ENCODE measurements at places on chromosomes 12 and 14.

DNA sequence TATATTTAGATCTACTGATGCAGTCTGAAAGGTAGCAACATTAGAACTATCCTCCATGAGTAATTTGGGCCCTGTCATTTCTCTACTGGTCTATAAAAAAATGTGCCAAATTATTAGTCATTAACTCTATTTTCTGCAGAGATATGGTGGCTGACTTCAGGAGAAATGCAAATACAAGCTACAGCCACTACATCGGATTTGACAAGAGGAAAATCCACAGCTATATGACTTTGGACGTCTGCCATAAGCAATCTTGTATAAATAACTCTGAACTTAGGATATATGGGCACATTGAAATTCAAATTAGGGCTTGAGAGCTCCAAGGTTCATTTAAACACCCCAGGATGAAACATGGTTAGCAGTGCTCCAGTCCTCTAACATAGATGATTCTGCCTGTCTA is 983.0 kb upstream of the LRFN5 start:
- DNase-seq, result no peak

GRCh38 chr14:24086193-24086955 is 7.7 kb upstream of the PCK2 start:
- DNase-seq, result no peak

GRCh38 chr12:3119756-3120601 is 42.8 kb downstream of the TSPAN9 start:
- DNase-seq, result no peak

DNA sequence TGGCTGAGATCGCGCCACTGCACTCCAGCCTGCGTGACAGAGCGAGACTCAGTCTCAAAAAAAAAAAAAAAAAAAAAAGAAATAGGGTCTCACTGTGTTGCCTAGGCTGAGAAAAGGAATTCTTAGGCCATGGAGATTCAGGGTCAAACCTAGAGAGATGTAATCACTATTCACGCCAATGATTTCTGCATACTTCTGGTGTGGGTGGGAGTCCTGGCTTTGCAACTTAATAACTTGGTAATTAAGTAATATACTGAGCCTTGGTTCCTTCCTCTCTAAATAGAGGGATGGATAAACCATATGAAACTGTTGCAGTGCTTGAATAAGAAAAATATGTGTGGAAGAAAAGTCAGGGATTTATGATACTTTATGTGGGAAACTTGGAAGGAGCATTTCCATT is 2.7 kb downstream of the ZNF410 start:
- no peak for DNase-seq

DNA sequence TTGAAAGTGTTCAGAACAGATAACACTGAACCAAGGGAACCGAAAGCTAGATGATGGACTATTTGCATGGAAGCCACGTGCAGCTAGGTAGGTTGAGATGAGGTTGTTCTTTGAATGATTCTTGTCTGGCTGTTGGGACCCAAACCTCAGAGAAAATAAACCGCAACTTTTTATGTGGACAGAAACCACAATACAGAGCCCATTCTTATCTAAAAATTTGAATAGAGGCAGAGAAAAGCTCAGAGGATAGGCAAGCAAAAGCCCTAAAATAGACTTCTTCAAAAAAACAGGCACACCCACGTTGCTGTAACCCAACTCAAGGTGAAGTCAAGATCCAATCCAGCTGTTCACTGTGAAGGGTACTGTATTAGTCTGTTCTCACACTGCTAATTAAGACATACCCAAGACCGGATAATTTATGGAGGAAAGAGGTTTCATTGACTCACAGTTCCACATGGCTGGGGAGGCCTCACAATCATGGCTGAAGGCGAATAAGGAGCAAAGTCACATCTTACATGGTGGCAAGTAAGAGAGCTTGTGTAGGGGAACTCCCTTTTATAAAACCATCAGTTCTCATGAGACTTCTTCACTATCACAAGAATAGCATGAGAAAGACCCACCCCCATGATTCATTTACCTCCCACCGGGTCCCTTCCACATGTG is 353.8 kb downstream of the AACS start:
- no peak for DNase-seq

DNA sequence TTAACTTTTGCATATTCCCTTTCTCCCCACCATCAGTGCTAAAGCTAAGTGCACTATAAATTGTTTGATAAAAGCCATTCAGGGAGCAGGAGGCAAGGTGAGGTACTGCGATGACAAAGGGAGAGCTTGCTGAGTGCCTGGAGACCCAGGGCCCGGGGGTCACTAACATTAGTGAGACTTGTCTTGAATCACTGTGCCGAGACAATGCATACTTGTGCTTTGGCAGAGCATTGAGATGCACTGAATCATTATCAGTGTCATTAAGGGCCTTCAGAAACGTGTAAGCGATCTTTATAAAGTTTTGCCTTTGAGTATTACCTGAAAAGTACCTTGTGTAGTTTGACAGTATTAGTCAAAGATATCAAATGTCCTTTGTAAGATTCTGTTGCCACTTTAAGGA is 447.5 kb downstream of the PCNX1 start:
- DNase-seq, result no peak

DNA sequence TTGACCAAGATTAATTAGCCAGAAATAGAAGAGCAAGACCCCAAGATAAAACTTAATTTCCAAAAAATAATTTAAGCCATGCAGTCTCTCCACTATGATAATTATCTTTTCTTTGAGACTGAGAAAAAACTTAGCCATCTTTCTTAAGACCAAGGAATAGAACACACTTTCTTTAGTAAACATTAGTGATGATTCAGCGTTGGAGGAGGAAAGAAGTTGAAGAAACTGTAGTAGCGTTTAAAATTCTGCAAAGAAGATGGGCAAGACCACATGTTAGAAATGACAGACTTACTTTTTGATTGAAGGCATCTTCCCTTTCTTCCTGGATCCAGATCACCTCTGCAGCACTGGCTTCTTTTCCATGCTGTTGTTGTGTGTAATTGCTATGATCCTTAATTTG is 124.8 kb upstream of the RASSF8 start:
- DNase-seq, result no peak

DNA sequence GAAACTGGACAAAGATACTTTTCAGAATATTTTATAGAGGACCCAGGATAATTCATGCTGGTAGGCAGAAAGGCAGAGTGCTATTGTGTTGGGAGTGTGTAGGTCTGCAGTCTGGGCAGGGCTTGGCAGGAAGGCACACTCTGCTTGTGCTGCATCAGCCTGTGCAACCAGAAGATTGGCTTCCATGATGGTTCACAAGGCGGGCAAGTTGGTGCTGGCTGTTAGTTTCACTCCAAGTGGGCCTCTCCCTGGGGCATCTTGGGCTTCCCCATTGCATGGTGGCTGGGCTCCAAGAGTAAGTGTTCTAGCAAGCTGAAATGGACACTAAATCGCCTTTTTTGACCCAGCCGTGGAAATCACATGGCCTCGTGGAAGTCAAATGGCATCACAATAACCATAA is 1.8 kb upstream of the UBE2N start:
- DNase-seq, result no peak

- no peak for DNase-seq
Observed at GRCh38 chr12:76790564-76791552, 26.9 kb downstream of the ZDHHC17 start.

GRCh38 chr12:125184213-125184967 is 119.2 kb downstream of the AACS start:
- no peak for DNase-seq

- DNase-seq, result no peak
Observed at GRCh38 chr12:91566328-91567099, 383.9 kb upstream of the DCN start.

DNA sequence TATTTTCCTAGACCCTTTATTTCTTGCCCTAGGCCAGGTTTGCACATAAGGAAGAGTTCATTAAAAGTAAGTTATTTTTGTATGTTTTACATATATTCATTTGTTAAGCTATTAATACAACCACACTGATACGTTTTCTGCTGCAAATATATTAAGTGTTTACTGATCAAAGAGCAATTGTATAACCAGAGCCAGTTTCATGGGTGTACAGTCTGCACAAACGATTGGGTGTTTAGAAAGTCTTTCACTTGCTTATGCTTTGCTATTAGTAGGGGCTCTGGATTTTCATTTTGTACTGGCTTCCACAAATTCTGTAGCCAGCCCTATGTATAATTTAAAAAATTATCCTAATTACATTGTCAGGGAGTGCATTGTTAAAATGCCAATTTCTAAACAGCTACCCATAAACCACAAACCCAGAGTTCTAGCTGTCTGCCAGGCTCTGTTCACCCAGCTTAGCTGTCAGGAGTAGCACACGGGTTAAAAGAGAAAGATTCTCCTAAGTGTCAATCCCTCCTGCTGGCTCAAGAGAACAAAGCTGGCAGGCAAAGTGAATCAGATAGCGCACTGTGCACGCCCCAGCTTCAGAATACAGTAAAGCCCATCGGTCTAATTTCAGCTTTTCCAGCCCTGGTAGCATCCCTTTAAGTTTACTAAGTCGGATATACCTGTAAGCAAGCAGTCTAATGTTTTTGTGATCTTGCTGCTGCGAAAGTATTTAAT is 151.0 kb upstream of the LMO3 start:
- no peak for DNase-seq

GRCh38 chr12:108638997-108639822 is 5.5 kb upstream of the SELPLG start:
- DNase-seq, result no peak

- no peak for DNase-seq
Observed at GRCh38 chr12:121053706-121054105, 14.7 kb upstream of the OASL start.

GRCh38 chr14:45362505-45362904 is 109.5 kb upstream of the MIS18BP1 start:
- DNase-seq, result no peak

GRCh38 chr12:40054555-40055227 is 51.2 kb downstream of the SLC2A13 start:
- no peak for DNase-seq

DNA sequence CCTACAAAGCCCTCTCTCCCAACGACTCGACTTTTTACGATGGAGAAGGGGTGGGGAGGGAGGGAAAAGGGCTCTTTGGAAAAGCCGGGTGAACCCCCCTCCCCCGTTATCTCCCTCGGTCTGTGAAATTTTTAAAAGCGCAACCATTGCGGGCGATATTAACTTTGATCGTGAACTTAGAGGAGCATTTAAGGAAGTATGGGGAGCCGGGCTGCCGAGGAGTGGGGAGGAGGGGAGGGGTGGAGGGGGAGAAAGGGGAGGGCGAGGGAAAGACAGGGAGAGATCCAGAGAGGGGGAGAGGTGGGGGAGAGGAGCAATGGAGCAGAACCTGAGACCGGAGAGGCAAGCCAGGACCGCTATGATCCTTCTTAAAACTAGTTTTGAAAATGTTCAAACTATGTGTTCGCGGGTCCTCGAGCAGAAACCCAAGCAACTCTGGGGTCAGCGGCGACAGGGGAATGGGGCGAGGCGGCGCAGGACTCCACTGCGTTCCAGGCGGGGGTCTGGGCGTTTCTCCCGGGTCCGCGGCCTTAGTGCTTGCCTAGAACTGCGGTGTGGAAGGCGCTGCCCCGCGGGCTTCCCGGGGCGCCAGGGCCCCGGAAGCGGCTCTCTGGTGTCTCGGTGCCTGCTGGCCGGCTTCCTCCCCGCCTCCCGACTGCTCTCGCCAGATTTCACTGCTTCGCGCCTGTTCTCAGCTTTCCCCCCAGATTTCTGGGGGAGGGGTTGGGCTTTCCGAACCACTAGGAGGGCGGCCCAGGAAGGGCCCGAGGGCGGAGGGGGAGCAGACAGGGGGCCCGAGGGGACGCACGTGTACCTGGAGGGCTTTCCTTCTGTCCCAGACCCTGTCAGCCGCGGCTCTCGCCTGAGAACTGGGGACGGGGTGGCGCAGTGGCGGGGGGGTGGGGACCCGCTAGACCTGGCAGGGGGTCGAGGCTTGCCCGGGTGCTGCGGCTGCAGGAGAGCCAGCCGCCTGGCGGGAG is at the start of gene HOTAIR:
TSS of gene HOTAIR (minus strand) at position 871 of the 980 bp plus-strand sequence.
- no peak for DNase-seq

DNA sequence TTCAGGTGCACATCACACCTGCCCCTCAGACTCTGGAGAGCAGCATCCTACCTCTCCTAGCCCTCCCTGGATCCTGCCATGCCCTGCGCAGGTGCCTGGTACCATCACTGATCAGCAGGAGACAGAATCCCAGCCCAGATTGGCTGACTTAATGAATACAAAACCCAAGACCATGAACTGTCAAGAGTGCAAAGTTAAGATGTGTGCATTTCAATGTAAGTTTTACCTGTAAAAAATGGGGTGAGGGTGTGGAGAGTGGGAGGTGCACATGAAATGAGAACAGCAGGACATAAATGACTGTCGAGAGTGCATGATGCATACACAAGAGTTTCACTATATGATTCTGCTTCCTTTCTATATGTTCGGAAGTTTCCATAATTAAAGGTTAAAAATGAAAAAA is 57.9 kb upstream of the GPR68 start:
- peak; percentile 21 for DNase-seq

DNA sequence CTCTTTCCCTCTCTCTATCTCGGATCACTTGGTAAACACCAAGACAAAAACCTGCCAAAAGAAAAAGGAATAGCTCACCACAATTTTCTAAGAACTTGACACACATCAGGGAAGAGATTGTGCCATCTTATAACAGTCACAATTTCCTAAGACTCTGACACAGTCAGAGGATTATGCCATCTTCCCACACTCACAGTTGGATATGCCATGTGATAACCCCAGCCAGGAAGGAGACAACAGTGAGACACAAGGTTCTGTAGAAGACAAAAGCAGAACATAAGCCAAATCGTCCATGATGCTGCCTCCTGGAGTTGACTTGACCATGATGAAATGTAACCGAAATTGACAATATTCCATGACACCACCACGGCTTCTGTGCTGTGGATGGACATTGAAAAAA is 2.8 kb upstream of the CLEC9A start:
- DNase-seq, result no peak

GRCh38 chr12:26786865-26787514 is 46.0 kb downstream of the ITPR2 start:
- no peak for DNase-seq

GRCh38 chr14:89773644-89774316 is 180.8 kb downstream of the EFCAB11 start:
- peak; percentile 41 for DNase-seq

DNA sequence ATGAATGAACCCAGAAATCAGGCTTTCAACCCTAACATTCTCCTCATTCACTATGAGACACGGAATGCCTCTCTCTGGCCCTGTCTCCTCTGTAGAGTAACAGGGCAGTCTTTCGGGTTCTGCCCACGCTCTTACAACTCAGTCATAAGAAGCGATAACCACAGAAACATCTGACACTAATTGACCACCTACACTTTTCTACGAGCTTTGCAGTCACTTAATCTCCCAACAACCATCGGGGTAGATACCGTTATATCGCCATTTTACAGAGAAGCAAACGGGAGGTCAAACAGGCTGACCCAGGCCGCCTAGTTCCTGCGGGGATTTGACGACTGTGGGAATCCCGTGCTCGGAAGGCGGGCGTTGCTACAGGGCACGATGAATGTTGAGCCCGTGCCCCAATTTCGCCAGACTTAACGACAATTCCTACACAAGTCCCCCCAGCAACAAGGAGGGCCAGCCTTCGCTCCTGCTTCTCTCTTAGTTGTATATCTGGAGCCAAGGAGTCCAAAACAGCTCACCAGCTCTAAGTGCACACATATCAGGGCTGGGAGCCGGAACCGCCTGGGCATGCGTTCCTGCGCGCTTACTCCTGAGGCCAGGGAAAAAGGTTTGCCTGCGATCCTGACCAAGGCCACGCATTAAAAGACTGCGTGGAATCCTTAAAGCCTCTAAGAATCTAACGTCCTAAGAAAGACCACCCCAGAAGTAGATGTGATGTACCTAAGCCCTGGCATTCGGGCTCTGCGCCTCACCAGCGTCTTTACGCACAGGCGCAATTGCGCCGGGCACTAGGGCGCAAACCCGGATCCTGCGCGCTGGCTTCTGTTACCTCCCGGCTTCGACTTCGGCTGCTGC is 38.7 kb upstream of the TBX5 start:
- DNase-seq, result no peak

- DNase-seq, result no peak
Observed at GRCh38 chr14:21978184-21978998, 304.8 kb upstream of the OR4E1 start.

Measured in stimulated activated CD4-positive, alpha-beta T cell treated with anti-CD3 and anti-CD28 coated beads, Interleukin-12 subunit alpha, Interleukin-12 subunit beta, amount 100 ng/mL, for 48 hours (primary cell).